ENCODE measurements at places on chromosomes 7 and 10.

- no peak for DNase-seq
Measured at GRCh38 chr10:62021128-62021665, 119.7 kb downstream of the ARID5B start.

GRCh38 chr7:41445946-41446345, 256.9 kb downstream of the INHBA start:
- no peak for DNase-seq

DNA sequence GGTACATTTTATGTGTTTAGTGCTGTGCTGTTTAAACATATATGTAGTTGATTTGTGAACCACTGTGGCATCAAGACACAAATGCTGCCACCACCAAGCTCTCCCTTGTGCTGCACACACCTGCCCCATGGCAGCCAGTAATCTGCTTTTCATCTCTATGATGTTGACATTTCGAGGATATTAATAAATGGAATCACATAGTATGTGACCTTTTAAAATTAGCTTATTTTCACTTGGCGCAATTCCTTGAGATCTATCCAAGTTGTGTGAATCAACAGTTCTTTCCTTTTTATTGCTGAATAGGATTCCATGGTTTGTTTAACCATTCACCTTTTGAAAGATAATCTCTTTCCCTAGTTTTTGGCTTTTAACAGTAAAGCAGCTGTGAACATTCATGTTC, 73.1 kb downstream of the BMPR1A start:
- DNase-seq, result no peak

DNA sequence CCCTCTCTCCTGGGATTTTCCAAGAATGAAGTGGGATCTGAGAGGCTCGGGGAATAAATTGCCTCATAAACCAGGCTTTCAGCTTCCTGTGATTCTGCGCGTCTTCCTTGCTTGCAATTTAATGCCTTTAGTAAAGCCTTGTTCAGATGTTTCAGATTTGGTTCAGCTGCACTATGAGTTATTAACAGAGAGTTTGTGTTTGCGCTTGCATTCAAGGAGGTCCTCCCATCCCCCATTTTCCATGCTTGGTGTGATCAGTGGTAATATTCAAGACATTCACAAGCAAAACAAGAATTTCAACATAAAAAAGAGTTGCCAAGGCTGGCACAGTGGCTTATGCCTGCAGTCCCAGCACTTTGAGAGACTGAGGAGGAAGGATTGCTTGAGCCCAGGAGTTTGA, 1068.9 kb downstream of the TYW1 start:
- no peak for DNase-seq

GRCh38 chr7:52500841-52501240, 534.6 kb upstream of the POM121L12 start:
- no peak for DNase-seq

DNA sequence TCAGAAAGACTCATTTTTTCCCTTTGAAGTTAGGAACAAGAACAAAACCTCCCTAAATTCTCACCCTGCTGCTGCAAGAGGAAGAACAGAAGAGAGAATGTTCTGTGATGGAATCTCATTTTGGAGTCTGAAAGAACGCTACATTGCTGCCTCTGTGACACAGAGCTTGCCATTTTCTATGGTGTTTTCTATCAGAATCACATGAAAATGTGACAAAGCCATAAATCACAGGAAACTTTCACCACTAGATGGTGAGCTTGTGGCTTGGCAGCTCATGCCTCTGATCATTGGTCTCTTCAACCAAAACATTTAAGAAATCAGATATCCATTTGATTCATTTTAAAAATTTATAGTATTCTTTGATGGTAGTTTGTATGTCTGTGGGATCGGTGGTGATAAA, 82.9 kb downstream of the CADPS2 start:
- no peak for DNase-seq

GRCh38 chr7:71752171-71752935, 620.4 kb downstream of the GALNT17 start:
- no peak for DNase-seq

GRCh38 chr10:21494191-21495001, 31.1 kb downstream of the SKIDA1 start:
- DNase-seq, result no peak

GRCh38 chr10:110502851-110503301, 5.2 kb downstream of the DUSP5 start:
- no peak for DNase-seq

DNA sequence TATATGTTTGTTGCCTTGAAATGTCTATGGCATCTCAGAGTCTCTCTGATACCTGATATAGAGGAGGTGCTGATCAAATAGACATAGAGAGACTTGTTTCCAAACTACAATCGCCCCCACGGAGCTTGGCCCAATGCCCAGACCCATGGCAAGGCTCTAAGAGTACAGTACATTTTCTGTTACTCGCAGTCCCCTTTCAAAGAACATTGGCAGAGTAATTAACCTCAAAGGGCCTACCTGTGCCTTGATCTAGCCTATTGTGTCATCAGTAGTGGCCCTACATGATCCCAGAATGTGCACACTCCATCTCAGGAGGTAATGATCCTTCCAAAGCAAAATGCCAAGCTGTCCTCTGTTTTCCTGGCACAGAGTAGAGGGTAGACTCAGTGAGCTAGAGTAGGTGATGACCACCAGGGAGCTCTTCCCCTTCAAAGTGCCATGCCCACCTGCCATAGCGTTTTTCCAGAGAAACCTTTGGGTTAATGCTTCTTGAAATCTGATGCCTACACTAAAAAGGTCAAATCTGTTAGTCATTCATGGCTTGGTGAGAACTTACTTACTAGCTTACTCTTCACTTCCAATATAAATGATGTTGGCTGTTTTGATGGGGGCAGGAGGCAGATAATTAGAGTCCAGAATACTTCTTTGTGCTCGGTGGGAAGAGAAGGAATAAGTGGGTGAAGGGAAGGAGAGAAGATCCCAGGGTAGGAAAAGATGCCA, 41.2 kb upstream of the ACSL5 start:
- DNase-seq, result no peak

DNA sequence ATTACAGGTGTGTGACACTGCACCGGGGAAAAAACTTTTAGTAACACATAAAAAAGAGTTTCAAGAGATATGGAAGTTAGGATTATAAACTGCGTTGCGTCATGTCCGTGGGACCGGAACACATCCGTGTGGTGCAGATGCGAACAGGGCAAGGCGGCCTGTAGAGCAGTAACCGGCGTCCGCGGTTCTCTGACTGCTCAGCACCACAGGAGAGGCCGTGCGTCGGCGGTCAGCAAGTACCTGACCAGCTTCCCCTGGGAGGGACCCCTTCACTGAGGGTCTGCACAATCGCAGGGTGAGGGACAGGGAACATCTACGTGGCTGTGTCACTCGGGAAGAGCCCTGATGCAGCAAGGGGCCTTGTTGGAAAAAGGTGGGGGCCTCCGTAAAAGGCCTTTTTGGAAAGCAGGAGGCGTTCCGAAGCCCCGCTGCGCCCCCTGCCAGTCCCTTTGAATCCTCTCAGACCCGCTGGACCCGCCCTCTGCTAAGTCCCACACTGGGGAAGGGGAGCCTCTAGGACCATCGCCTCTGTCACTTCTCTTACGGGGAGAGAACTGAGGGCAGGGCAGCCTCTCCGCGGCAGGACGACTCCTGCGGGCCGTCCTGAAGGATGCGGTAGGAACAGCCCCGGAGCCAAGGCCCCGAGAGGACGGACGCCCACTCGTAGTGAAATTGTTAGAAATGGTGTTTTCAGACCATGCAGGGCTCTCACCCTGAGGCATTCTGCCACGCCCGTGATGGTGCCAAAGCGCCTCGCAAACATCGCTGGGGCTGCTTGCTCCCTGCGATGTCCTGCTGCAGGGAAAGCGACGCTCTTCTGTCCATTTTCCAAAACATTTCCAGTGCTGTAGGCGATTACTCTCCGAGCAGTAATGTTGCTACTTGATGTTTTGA, 771.6 kb upstream of the COBL start:
- no peak for DNase-seq

GRCh38 chr7:26760501-26760900, 103.9 kb downstream of the SKAP2 start:
- no peak for DNase-seq

- no peak for DNase-seq
Measured at GRCh38 chr7:92925876-92926696, 89.7 kb upstream of the CDK6 start.
